Kidney (tissue), 22 donors: ENCODE measurements at places on chromosomes 7 and 10.
A peak's percentile ranks its signal among the peaks of the same experiment; 100 is the strongest.

DNA sequence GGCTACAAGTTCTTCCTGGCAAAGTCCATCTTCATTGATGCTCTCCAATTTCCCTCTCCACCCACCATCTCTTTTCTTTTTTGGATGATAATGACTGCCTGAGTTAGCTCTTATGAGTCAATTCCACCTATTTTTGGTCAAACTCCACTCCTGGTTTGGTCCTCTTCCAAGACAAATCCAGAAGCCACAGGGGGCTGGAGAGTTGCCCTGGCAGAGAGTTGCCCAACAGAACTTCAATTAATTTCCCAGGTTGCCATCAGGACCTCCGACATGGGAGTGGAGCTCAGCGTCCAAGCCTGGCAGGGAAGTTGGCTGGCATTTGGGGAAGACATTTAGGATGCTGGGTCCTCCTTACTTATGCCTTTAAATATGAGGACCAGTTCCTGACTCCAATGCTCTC lies 29.2 kb upstream of the KCNMA1 start:
- no peak for DNase-seq

DNA sequence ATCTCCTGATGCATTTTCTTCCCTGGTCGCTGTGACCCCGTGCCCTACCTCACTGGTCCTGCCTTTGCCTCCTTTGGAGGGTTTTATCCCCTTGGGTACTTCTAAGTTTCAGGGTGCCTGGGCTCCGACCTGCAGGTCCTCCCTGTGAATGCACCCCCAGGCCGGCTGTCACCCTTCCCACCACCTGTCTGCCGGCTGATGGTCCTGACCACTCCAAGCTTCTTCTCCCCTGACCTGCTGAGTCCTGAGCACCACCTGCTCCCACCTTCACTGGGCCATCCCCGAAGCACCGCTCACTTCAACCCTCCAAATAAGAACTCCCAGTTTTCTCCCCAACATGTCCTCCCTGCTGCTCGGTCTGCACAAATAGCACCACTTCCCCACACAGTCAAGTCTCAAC lies 33.4 kb downstream of the TNS3 start:
- peak; percentile 46 for DNase-seq

DNA sequence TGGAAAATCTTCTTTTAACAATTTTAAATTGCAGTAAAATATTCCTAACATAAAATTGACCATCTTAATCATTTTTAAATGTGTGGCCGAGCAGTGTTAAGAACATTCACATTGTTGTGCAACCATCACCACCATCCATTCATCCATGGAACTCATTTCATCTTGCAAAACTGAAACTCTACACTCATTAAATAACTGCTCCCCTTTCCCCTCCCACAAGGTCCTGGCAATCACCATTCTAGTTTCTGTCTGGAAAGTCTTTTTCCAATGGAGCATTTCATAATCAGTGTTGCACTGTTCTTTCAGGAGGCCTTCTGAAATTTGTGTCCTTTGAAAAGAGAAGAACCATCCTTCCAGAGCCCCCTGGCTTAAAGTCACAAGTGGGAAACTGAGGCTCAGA lies 233.1 kb downstream of the PLXNA4 start:
- DNase-seq, result no peak

GRCh38 chr7:100694098-100694745 lies at the start of gene GIGYF1:
GIGYF1 (minus strand) TSS chr7:100694250; CDS start chr7:100688238, 6,012 bp downstream.
- DNase-seq, result peak; percentile 84

DNA sequence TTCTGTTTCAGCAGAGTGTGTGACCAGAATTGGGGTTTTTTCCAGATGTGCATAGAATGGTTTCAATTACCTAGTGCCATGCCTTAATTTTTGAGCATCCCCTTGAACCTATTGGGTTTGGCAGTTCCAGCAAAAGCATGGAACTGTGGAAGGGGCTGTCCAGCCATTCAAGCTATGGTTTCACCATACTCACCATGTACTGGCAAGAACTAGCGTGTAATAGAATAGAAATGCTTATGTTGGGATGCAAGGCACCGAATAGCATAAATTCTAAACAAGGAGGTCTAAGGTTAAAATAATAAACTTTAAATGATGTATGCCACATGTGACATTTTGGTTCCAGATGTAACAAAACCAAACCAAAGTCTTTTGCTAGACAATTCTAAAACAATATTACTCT lies 91.4 kb downstream of the MTERF1 start:
- DNase-seq, result no peak

GRCh38 chr7:142807855-142808460 lies 37.2 kb downstream of the PRSS2 start:
- DNase-seq, result no peak

GRCh38 chr10:67575532-67575931 lies 120.5 kb downstream of the CTNNA3 start:
- no peak for DNase-seq

DNA sequence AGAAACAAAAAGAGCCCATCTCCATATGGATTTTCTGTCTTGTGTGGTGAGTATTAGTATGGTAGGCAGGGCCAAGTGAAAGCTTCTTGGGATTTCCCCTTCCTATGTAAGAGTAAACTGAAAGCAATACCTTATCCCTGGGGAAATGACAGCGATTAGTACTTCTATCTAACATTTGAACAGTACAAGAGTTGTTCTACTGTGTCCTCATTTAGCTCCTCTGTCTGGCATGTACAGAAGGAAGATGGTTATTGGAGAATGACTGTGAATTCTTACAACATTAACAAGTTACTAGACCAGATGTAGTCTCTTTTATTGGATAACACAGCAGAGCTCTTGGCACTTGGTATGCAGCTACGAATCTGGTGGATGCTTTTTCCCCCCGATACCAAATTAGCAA lies 17.9 kb upstream of the TRIL start:
- no peak for DNase-seq

- no peak for DNase-seq
These were observed 20.0 kb downstream of the RBM28 start for GRCh38 chr7:128323459-128324367.

DNA sequence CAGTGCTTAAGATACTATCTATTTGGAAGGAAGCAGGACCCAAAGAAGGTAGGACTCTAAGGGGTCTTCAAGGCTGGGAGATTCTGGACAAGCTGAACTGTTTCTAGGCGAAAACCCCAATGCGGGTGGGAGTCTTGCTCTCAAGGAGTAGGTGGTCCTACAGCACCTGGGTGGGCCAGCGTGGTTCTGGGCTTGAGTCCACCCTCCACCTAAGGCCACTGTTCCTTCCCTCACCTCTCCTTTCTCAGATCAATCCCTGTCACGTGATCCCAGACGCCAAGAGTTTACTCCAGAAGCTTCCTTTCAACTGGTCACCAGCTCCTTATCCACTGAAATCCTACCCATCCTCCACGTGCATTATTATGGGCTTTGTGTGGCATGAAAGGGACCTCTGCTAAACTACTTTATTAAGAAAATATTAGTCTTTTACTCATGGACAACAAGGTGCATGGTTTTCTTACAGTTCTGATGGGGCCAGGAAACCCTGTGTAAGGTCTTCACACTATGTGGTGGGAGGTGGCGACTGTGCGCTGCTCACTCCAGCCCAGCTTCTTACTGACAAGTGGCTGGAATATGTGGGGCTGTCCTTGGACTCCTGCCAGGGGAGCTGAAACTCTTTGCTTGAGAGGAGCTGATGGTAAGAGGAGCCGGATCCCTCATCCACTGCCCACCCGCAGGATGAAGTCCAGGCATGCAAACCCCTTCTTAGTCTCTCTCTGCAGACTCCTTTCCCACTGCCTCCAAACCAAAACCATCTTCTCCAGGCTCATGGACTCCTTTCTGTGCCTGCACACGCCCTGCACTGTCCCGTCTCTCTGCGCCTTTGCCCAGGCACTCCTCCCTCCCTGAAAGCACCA lies 1.6 kb downstream of the ZNF746 start:
- DNase-seq, result peak; percentile 85

DNA sequence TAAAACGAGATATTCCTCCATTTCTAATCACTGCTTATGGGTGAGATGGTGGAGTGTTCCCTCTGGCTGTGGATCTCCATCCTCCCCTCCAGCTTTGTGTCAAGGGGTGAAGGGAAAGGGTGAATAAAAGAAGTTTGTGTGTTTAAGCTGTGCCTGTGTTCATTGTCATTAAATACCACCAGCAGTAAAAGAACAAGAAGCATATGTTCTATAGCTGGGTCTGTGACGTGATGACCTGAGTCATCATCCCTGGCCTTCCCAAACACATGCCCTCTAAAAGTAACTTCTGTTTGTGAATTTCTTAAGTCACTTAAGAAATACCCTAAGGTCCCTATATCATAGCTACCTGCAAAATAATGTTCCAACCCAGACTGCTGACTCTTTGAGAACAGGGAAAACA lies 104.9 kb downstream of the PPP1R17 start:
- DNase-seq, result no peak

DNA sequence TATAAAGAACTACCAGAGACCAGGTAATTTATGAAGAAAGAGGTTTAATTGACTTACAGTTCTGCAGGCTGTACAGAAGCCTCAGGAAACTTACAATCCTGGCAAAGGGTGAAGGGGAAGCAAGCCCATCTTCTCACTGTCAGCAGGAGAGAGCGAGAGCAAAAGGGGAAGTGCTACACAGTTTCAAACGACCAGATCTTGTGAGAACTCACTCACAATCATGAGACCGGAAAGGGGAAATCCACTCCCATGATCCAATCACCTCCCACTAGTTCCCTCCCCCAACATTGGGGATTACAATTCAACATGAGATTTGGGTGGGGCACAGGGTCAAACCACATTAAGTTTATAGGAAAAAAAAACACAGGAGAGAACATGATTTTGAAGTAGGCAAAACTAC lies 222.1 kb upstream of the SHH start:
- no peak for DNase-seq

DNA sequence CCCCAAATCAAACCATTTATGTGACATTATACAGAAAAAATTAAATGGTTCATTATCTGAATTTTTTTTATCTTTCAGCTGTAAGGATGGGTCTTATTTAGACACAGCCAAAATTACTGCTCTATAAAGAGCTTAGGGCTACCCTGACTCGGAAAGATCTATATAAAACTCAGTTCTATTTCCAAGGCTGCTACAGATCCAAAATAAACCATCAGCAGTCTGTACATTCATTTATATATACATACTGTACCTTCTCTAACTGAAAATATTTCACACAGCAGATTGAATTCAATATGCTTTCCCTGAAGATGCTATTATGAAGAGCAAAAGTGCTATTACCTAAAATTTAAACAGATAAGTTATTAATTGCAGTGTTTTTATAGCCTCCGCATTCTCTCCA lies 287.7 kb upstream of the MYO3A start:
- DNase-seq, result no peak

DNA sequence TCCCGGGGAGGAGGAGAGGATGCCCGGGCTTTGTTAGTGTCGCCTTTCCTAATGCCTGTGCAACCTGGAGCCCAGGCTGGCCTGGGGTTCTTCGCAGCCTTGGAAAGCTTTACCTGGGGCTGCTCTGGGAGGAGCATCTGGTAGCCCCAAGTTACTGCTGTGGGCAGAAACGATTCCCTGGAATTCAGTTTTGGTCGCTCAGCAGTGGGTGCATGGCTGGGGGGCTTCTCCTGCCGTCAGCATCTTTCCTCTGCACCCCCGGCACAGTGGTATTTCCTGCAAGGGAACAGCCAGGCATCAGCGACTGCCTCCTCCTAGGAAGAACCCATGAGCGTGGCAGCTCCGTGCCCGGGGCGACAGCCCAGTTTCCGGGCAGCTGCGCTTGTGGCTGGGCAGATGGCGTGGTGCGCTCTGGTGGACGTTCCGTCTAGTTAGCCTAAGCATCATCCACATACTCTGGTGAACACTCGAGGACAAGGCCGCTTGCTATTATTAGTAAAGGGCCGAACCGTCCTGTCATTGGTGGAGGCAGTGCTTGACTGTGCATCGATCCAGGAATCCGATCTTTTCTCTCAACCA lies 107.0 kb upstream of the BTBD16 start:
- DNase-seq, result peak; percentile 81

DNA sequence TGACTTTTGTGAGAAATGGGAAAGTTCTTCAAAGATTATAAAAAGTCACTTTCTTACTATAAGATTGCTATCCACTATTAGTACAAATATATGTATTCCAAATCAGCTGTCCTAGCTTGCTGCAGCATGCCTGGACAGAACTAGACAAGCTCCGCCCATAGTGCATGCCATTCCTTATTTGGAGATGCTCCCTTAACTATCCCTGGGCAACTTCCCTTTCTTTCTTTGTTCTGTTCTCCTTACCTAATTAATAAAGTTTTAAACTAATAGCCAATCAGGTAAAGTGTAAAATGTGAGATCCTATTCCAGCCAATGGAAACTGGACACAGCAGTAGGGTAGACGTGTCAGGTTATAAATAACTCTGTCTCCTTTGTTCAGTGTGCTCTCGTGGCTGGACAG lies 281.9 kb downstream of the CAMK1D start:
- DNase-seq, result no peak

- DNase-seq, result no peak
These were observed 113.1 kb downstream of the CTTNBP2 start for GRCh38 chr7:117759950-117760640.

DNA sequence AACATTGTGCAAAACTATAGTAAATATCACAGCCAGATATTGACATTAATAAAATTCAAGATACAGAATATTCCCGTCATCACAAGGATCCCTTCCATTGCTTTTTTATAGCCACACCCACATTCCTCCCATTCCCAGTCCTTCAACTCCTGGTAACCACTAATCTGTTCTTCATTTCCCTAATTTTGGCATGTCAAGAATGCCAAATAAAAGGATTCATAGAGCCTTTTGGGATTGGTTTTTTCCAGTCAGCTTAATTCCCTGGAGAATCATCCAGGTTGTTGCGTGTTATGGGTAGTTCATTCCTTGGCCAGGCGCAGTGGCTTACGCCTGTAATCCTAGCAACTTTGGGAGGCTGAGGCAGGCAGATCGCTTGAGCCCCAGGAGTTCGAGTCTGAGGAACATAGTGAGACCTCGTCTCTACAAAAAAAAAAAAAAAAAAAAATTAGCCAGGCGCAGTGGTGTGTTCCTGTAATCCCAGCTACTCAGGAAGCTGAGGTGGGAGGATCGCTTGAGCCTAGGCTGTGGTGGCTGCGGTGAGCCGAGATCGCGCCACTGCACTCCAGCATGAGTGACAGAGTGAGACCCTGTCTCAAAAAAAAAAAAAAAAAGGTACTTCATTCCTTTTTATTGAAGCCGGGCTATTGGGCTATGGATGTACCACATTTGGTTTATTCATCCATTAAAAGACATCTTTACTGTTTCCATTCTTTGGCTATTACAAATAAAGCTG lies 2.7 kb downstream of the OGDH start:
- DNase-seq, result no peak

DNA sequence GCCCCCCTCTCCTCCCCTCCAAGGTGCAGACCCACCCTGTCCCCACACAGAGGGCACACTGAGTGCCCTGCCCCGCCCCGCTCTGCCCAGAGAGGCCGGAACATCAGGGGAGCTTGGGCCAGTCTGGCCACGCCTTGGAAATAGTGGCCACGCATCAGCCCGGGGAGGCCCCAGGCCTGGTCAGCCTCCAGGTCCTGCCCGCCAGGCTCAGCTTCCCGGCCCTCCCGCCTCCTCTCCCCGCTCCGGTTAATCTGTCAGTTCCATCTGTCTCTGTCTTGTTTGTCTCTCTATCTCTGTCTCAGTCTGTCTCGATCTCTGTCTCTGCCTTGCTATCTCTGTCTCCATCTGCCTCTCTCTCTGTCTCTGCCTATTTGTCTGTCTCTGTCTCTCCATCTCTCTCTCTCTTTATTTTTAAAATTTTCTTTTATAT lies 28.9 kb upstream of the TNRC18 start:
- no peak for DNase-seq
